ENCODE measurements at places on chromosomes 2 and 18.

- DNase-seq = no peak
Observed at GRCh38 chr18:29418136-29418535, 1241.2 kb upstream of the CDH2 start.

GRCh38 chr2:171924170-171924942 lies 2.1 kb downstream of the HAT1 start:
- DNase-seq = no peak

DNA sequence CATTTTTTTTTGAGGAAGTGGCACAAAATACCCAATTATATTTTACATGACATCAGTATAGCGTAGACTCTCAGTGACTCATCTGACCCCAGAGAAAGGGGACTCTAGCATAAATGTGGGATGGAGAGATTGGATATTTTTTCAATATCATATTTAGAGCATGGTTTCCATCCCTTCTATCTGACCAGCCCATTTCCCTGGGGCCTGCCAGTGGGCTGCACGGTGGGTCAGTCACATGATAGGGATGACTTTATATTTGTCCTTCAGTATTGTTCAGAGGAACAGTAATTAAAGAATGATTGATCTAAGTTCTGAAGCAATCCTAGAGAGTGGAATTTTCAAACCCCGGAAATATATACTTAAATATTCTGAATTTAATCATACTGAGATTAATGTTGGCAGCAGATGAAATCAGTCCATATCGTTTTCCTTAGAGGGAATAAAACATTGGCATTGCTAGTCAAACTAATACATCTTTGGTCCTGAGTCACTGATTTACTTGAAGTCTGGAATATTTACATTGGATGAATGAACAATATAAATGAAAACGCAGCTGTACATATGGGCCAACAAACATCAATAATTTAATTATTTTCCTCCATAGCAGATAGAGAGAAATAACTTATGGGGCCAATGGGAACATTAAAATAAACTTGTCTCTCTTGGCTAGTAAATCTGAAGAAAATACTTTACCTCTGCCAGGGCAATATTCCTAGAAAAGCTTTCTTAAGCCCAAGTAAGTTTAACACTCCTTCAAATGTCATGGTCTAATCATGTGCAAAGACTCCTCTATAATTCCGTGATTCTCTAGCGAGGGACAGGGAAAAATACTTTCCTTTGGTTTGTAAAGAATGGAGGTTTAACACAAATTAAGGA lies 563.6 kb upstream of the PKDCC start:
- no peak for DNase-seq

GRCh38 chr2:46308081-46308480 lies 10.9 kb downstream of the EPAS1 start:
- DNase-seq = no peak
